ENCODE measurements at places on chromosomes 16 and 17. TPM values are rescaled to one million over a fixed set of nuclear protein-coding genes. Genes with fewer than 3 reads are reported as not detected.

- DNase-seq = no peak
These were observed 5.9 kb downstream of the IRX6 start for GRCh38 chr16:55329791-55330428.

GRCh38 chr17:45248132-45248957, 13.5 kb downstream of the SPATA32 start:
- DNase-seq = no peak

The CDRT15L2 gene
- not detected for total RNA-seq

- DNase-seq = no peak
These were observed 494.1 kb downstream of the TMEM114 start for GRCh38 chr16:8096211-8096610.

The NPIPB13 gene
- total RNA-seq = 5.7 TPM

Measured in posterior vena cava (tissue), 2 donors.